Activated CD8-positive, alpha-beta T cell treated with anti-CD3 and anti-CD28 coated beads for 36 hours (primary cell): ENCODE measurements at places on chromosomes 2 and 18.

DNA sequence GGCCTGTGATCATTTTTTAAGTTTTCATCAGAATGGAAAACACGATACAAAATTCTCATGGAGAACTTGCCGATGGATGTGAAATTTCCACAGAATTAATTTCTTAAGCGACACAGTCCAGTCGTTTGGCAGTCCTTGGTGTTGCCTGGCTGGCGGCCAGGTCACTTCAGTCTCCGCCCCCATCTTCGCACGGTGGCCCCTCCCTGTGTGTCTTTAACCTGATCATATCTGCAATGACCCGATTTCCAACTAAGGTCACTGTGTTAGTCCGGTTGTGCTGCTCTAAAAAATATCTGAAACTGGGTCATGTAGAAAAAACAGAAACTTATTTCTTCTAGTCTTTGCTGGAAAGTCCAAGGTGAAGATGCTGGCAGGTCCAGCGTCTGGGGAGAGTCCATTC, 44.5 kb upstream of the COPS8 start:
- DNase-seq = no peak

DNA sequence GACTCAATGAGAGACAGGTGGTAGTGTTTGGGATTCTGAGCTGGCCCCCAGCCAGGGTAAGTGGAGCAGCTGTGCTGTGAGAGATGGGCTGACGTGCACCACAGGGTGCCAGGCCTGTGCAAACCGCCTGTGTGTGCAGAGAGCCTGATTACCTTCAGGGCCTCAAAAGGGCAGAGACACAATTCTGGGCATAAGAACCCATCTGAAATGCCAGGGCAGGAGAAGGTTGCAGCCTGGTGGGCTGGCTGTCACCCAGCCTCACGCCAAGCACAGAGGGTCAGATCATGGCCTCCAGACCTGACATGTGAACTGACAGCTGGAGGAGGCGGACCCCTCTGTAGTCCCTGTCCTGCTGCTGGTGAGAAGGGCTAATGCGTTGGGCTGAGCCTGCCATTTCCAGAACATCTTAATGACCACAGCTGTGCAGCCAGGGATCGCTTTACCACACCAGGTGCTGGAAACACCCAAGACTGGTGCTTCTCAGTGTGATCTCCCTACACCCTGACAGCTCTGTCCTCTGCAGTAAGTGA, 100.9 kb downstream of the ARL4C start:
- no peak for DNase-seq

- DNase-seq = no peak
Observed at GRCh38 chr2:177397481-177398289, 5.1 kb downstream of the AGPS start.

DNA sequence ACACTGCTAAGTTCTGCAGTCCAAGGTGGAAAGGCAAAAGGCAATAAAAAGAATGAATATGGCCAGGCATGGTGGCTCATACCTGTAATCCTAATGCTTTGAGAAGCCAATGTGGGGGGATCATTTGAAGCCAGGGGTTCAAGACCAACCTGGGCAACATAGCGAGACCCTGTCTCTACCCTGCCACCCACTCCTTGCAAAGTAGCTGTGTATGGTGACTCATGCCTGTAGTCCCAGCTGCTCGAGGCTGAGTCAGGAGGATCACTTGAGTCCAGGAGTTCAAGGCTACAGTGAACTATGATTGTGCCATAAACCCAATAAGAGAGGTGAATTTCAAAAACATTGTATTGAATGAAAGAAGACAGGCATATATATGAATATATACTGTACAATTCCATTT, 2.4 kb downstream of the MYL12B start:
- peak; percentile 36 for DNase-seq
